ENCODE measurements at places on chromosomes 3 and 15.

- DNase-seq: no peak
Measured at GRCh38 chr3:170760174-170760526, 109.8 kb downstream of the RPL22L1 start.

GRCh38 chr3:14289590-14290461 is 111.2 kb downstream of the LSM3 start:
- DNase-seq: no peak

DNA sequence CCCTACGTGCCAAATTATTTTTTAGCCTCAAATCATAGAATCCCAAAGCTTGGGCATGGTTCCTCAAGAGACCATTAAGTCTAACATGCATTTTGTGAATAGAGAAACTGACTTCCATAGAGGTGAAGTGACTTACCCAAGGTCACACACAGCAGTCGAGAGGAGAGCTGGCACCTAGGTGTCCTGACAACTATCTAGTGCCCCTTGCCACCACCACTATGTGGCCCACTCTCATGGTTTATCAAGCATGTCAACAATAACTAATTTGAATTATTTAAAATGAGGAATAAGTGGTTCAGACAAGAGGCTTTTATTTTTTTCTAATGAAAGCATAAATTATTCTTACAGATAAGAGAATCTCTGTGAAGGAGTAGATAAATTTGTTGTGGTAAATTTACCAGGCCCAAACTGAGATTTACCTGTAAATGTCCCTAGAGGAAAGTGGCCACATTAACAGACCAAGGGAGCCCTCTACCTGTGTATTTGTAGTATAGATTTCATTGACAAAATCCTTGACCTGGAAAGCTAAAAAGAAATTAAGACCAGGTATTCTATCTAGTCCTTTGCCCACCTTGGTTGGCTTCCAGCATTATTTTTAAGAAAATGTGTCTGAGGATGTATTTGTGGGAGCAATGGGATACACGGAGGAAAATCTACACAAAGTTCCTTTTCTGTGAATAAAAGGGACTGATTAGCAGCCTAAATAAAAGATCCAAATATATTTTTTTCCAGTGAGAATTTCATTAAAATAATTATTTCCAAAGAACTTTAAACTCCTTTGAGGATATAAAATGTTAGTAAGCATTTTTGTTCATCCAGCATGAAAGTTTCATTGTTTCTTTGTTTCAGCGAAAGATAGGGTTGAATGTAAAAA is 49.1 kb downstream of the IQCH start:
- DNase-seq: no peak

DNA sequence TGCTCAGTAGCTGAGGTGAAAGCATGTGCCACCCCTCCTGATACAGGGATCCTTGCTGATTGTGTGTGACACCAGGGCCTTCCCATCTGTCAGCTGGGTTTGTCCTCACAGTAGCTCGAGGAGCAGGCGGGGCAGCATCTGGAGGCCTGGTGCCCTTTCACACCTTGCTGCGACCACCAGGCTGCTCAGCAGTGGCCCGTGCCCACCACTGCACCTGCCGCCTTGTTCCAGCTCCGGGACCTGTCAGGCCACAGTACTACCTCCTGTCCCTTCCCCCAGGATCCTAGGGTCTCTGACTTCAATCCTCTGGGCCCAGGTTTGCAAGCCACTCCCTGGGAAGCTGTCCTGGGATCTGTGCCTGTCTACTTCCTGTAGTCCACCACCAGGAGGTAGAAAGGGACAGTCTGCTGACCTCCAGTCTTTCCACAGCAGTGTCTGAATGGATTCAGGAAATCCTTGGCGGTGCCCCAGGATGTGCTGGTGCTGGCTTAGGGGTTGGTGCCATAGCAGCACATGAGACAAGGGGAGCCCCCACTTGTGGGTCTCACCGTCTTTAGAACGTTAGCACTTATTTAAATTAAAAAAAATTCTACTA is 27.5 kb downstream of the APBA2 start:
- DNase-seq: no peak

GRCh38 chr3:101261506-101261905 is 58.9 kb downstream of the IMPG2 start:
- DNase-seq: no peak

DNA sequence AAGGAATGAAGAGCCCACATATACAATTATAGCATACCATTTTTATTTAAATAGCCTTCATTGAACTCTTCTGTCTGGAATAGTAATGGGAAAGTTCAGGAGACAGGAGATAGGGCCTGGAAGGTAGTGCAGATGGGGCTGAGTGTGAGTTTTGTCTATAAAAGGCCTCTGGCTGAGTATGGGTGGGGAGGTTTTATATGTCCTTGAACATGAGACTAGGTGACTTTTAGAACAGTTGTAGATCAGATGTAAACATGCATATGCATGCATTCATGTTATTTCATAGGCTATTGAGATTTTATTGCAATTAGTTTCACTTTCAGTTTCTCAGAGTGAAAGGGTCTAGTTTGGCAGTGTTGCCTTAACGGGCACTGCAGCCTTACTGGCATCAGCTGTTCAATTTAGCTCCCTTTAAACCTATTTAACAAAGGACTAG is 27.1 kb downstream of the CGGBP1 start:
- DNase-seq: no peak

GRCh38 chr3:175161291-175161690 is 302.2 kb downstream of the NAALADL2 start:
- DNase-seq: no peak

DNA sequence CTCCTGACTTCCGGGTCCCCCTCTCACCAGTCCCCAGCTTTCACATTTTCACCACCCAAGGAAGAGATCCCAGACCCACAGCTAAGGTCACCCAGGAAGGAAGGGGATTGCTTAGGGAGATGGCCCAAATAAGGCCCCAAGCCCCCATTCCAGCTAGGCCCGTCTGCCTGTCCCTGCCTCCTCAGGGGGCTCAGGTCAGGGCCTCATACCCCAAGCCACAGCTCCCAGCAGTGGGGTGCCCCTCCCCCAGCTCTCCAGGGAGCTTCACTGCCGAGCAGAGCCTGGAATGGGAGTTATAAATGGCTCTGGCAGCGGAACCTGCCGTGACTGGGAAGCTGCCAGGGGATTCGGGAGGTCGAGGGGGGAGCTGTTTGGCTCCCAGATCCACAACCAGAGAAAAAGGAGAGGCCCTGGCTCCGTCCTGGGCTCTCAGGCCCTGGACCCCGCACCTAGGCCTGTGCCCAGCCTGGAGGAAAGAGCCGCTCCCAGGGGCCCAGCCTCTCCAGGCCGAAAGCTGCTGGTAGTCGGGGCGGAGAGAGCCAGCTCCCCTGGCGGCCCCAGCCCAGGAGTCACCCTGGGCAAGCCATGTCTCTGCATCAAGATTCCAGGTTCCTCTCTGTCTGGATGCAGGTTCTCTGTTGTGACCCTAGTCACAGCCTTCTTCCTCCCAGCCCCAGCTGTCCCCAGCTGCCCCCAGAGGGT is 550 bp downstream of the CCDC9B start:
- no peak for DNase-seq

- DNase-seq: no peak
Measured at GRCh38 chr3:15064299-15064834, 748 bp downstream of the MRPS25 start.

DNA sequence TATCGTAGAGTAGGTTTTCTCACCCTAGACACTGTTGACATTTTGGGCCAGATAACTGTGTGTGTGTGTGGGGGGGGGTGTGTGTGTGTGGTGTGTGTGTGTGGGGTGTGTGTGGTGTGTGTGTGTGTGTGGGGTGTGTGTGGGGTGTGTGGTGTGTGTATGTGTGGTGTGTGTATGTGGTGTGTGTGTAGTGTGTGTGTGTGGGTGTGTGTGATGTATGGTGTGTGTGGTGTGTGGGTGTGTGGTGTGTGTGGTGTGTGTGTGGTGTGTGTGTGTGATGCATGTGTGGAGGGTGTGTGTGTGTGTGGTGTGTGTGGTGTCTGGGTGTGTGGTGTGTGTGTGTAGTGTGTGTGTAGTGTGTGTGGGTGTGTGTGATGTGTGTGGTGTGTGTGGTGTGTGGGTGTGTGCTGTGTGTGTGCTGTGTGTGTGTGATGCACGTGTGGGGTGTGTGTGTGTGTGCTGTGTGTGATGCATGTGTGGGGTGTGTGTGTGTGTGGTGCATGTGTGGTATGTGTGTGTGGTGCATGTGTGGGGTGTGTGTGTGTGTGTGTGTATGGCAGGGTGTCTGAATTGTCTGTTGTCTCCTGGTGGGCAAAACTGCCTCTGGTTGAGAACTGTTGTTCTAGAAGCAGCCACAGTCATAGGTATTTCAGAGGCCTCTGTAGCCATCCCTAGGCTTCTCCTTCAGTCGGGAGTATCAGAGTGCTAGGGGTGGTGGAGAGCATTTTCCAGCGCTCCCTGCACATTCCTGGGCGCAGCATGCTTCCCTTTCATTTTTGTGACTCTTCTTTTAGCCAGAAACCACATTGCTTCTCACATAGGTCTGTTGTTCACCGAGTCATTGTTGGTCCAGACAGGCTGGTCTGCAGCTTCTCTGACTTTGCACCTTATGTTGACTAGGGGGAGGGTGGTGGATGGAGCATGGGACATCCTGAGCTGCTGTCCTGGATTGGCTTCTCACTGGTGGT is 84.4 kb downstream of the THSD4 start:
- DNase-seq: no peak

DNA sequence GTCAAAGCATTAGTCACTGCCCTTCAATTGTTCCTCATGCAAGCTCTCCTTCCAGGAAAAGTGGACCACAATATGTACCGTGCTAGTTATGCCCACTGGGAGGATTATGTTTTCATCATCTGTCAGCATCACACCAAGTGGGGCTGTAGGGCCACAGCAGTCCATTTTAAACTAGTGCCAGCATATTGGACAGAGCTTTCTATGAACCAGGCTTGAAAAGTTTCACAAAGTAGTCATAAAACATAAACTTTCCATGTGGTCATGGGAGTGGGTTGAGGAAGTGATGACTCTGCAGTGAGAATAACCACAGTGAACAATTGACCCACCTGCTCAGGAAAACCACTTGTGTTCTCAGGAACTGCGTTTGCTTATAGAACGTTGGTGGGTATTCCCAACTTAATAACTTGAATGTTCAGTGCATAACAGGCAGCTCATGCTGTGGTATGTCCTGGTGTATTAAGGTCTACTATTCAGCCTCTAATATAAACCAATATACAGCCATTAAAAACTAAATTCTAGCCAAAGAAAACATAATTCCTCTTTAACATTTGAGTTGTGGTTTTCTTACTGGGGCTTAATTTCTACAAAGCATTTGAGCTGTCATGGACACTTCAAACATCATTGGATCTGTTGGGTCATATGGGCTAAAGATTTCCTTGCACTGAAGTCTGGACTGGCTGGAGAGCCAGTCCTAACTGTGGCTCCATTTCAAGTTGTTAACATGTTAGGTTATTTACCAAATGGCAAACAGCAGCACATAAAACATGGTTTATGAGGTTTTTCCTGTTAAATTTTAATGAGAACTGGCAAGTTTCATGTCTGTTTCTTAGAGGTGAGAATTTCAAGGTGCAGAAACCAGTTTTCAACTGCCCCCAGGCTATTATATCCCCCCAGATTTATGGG is 274.1 kb downstream of the OTOL1 start:
- no peak for DNase-seq

DNA sequence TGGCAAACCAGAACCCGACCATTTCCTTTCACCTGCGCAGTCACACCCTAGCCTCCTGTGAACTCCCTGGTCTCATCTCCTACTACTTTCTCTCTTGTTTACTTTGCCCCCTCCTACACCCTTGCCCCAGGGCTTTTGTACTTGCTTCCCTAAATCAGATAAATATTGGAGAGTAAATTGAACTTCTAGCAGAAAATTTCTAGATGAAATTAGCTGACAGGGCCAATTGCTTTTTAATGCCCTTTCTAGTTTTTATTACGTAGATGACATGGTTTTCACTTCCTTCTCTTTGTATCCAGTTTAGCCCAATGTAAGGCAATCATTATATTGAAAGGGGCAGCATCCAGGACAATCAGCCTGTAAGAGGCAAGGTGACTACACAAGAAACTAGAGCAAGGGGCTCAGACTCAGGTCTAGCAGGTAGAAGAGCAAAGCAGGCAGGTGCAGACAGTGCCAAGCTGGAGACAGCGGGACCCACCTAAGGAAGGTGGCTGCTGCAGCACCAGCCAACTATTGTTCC is 56.2 kb upstream of the TOPAZ1 start:
- DNase-seq: no peak

GRCh38 chr15:40047415-40048210 is 8.6 kb upstream of the SRP14 start:
- DNase-seq: peak; percentile 60

DNA sequence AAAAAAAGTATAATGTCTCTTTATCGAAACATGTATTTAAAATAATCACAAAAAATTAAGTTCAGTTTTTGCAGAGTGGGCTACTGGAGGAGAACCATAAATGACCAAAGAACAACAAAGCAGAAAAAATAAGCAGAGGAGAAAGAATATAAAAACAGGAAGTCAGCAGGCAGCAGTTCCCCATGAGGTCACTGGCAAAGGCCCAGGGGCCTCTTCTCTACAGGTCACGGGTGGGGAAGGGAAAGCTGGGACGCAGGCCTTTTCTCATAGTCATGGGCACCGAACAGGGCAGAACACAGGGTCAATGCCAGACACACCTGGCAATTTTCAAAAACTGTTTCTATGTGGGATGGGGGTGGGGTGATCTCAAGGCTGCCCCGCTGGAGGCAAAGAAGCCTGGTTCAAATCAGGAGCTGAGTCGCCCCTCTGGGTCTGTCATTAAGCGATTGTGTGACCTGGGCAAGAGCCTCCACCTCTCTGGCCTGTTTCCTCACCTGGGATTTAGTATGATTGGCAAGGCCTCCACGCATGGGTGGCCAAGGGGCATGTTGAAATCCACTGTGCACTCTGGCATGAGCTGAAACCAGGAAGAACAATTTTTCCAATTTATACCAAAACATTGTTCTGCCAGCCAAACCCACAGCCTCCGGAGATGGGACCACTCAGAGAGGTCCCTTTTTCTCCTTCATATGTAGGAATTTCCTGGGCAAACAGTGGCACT is 43.8 kb upstream of the UACA start:
- DNase-seq: no peak

DNA sequence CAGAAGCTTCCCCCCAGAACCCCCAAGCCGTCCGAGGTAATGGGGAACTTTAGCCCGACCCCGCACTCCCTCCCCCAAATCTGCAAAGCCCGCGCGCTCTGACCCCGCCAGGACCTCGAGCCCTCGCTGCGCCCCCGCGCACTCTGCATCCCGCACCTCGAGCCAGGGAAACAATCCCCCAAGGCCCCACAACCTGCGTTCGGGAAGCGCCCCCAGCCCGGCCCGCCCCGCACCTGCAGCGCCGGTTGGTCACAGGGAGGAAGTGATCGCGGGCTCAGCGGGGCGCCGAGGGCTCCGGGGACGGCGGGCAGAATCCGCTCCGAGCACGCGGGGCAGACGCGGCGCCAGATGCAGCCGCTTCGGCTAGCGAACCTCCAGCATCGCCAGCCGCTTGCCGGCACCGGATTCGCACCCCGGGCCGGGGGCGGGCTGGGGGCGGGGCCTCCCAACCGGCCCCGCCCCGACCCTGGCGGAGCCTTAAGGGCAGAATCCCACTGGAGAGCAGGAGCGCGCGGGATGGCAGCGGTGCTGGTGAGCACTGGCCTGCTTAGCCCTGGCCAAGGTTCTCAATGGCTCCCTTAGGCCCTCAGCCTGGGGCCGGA is at the start of gene CAMKV:
TSS of gene CAMKV (minus strand) at position 382 of the 602 bp plus-strand sequence. CDS start 7,518 bp downstream, outside the sequence.
- peak; percentile 20 for DNase-seq

DNA sequence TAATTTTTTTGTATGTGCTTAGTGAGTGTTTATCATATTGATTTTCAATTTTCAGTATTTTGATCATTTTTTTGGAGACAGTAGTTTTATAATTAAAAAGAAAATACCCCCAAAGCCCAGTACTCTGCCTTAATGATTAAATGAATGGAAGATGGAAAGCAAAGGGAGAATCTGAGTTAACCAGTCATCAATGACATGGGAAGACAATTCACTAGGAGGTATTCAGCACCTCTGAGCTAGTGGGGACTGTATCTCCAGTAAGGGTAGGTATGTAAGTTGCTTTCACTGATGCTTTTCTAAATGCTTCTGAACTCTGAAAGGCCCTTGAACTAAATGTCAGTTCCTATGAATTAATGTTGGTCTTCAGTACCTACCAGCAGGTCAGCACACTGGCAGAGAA is 590.4 kb upstream of the DPPA4 start:
- DNase-seq: no peak
